Ammon's horn (tissue), 1 donor: ENCODE measurements at places on chromosomes 4 and X.

GRCh38 chr4:31458813-31459212, 738.6 kb downstream of the PCDH7 start:
- DNase-seq: no peak

- no peak for DNase-seq
Measured at GRCh38 chr4:89805297-89805696, 31.7 kb downstream of the SNCA start.

GRCh38 chr4:24560868-24561368, 23.4 kb downstream of the DHX15 start:
- no peak for DNase-seq

DNA sequence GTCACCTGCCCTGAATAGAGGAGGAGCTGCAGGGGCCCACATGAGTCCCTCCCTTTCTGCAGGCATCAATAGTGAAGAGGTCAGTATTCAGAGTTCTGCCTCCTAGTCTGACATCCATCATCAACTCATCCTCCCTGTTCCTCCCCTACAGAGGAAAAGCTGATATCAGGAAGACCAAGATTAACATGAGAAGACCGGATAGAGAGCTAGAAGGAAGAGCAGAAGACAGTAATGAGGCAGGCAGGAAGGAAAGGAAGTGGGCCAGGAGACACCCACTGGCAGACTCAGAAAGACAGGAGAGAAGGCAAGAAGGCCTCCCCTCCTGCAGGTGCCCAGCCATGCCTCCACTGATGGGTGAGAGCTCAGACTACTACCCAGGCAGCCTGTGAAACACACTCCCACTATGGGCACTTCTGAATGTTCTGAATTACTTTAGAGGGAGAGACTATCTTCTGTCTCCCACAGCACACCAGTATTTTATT, 74.6 kb downstream of the CC2D2A start:
- no peak for DNase-seq

GRCh38 chrX:43589735-43590134, 66.4 kb upstream of the MAOA start:
- DNase-seq: no peak
